ENCODE measurements at places on chromosomes 7 and 10.

GRCh38 chr10:64091897-64092296, 570.7 kb downstream of the REEP3 start:
- no peak for DNase-seq

DNA sequence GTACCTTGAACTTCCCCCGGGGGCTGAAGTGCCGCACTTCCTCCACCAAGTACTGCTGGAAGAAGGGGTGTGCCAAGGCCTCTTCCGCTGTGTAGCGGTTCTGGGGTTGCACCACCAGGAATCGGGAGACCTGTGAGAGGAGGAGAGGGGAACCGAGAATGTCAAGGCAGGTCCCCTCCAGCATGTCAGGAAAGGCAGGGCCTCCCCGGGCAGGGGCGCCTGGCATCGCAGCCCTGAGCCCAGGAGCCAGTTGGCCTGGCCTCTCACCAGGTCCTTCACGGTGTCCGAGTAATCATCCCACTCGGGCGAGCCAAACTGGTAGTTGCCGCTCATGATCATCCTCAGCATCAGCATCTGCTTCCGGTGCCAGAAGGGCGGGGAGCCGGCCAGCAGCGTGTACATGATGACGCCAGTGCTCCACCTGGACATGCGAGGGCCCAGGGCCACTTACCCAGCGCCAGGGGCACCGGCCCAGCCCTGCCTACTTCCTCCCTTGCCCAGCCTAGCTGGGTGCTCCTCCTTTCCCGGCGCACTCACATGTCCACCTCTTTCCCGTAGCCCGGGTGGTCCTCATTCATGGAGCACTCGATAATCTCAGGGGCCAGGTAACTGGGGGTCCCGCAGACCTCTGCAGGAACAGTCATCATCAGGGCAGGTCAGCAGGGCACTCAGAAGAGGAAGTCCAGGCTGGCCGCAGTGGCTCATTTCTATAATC, 11.0 kb downstream of the PHKG1 start:
- DNase-seq = no peak

GRCh38 chr10:1658658-1659057, 78.7 kb downstream of the ADARB2 start:
- no peak for DNase-seq

GRCh38 chr7:104012835-104013234, 23.4 kb upstream of the RELN start:
- DNase-seq = no peak

DNA sequence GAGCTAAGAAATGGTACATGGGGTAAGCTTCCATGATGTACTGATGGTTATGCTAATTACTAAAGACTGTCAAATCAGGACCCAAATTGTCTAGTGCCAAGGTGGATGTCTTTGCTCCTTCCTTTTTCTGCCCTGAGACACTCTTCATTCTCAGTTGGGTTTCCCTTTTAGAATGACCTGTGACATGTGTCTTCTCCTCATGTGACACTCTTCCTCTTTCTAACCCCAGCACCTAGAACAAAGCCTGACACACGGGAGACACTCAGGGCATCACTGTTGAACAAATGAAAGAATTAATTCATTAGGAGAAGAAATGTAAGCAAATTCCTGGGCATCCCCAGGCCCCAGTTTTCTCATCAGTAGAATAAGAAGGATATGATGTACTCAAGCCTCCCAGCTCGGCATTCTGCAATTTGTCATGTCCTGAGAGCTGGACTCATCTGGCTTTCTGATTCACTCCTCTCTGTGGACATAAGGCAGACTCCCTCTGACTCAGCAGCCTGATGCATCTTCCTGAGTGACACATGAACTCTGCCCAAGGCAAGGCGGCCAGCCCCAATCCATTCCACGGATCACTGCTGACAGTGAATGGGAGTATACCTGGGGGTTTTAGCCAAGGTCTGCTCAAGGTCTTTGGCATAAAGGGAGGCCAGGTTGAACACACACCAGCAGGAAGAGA, 473.8 kb downstream of the KCNMA1 start:
- DNase-seq = no peak
